ENCODE measurements at places on chromosomes 2 and 18. TPM values are rescaled to one million over a fixed set of nuclear protein-coding genes. Genes with fewer than 3 reads are reported as not detected.

IL1RL2 gene
- 0.25 TPM for total RNA-seq

GRCh38 chr18:80171054-80171872, 62.2 kb downstream of the ADNP2 start:
- peak; percentile 52 for DNase-seq

DNA sequence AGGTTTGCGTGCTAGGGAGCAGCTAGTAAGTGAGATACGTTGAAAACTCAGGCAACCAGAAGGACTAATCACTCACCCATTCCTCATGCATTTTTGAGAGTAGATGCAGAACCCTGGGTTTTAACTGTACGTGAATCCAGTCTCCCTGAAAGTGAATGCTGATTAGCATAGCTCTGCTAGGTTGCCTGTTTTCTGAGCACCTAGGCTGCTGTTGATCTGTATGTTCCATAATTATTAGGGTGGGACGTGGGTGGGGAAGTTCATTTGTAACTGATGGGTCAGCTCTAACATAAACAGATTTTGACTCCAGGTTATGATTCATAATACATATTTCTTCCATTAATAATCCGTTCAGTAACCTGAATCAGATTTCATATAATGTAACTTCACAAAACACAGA, 379.0 kb upstream of the FANCL start:
- no peak for DNase-seq

- no peak for DNase-seq
Observed at GRCh38 chr2:162212366-162212765, 30.9 kb downstream of the FAP start.

CCDC85A gene
- total RNA-seq: not detected

PCARE gene
- not detected for total RNA-seq

DNA sequence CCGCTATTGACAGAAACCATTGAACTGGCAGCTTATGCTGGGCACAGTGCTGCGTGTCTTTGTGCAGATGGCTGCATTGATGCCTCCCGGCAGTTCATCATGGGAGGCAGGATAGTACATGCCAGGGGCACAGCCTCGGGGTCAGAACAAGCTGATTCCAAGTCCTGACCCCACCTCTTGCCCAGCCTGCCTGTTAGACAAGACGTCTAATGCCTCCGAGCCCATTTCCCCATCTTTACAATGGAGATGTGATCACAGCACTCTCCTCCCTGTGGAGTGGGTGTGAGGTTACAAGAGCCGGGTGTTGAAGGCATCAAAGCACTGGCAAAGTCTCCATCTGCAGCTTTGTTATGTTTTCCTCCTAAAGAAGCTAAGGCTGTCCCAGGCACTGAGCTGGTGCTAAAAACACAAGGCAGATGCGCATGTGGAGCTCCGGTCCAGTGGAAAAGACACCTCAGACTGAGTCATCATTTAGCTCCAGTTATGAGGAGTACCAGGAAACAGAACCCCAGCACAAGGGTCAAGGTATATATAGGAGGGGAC, 125.7 kb upstream of the EPAS1 start:
- no peak for DNase-seq

DNA sequence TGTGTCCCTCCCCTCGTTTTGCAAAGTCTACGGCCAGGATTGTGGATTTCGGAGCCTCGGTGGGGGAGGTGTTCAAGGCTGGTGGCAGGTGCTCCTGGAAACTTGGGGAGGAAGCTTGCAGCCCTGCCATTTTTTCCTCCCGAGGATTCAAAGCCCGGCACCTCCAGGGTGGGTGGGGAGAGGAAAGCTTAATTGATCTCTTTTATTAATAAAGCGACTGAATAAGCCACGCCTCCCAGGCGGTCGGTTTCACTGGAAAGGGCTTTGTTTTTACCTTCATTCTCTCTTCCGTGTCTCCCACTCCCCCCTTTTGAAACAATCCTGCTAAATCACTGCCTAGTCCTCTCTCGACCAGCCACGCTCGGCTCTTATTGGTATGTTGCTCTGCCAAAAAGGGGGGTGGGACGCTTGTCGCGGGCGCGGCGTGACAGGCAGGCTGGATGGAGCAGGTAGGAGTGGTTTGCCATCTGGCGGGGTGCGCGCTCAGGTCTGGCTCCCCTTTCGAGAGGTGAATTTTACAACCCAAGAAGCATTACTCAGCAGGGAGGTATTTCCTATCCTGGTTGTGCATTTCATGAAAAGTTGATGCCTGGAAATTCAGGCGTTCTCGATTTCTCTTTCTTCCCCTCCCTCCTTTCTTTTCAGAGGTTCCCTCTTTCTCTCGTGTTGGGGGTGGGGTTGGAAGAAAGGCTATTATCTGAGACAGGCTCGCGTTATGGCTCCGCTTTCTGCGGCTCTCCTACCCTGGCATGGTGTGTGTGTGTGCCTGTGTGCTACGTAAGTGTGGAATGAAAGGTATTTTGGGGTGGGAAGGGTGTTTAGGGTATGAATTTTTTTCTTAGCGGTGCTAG, 1.4 kb downstream of the NEDD4L start:
- peak; percentile 48 for DNase-seq

ABCB11 gene
- not detected for total RNA-seq

GRCh38 chr2:172437419-172438341, 10.3 kb downstream of the ITGA6 start:
- DNase-seq: peak; percentile 71

- DNase-seq: no peak
Observed at GRCh38 chr2:19355931-19356544, 2.4 kb downstream of the OSR1 start.

TRIM54 gene
- 0.33 TPM for total RNA-seq

DNA sequence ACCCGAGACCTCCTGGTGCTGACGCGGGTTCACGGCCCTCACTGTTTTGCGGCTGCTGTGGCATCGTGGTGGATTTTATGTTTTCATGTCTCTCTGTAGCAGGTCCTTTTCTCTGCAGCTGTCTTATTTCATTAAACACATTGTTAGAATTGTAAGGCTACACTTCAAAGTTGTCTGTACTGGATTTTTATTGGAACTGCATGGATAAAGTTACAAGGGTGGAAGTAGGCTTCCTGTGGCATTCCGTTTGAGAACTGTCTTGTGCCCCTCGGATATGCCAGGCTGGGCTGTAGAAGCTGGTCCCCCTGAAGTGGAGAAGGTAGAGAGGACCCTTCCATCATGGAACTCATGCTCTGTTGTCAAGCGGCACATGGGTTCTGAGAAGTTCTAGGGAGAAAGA, 127.3 kb downstream of the SNTG2 start:
- no peak for DNase-seq

CTDSP1 gene
- total RNA-seq: 67.8 TPM

GRCh38 chr2:235850771-235851551, 317.2 kb downstream of the GBX2 start:
- no peak for DNase-seq

GRCh38 chr2:45937990-45938389, 286.5 kb downstream of the PRKCE start:
- DNase-seq: no peak

ECEL1 gene
- total RNA-seq: 0.12 TPM

GRCh38 chr2:168528469-168528868, 72.4 kb downstream of the CERS6 start:
- DNase-seq: no peak

- DNase-seq: no peak
Observed at GRCh38 chr2:135647836-135648579, 93.6 kb upstream of the UBXN4 start.

- no peak for DNase-seq
Observed at GRCh38 chr2:215354771-215355695, 43.2 kb downstream of the ATIC start.

DNA sequence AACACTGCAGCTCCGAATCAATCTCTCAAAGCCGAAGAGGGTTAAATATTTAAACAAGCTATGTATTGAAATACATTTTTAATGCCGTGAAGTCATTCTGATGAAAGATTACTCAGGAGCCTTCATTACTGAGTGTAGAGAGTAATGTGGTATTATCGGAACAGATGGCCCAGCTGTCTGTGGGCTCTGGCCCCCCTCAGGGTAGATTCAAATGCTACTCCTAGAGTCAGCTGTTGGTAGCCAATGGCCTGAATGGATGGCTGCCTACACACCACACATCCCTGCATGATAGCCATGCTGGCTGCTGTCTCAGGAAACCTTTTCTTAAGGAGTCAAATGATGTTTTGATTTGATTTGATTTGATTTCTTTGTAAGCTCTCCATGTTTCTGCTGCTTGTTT, 732.3 kb upstream of the CELF4 start:
- DNase-seq: no peak

DNA sequence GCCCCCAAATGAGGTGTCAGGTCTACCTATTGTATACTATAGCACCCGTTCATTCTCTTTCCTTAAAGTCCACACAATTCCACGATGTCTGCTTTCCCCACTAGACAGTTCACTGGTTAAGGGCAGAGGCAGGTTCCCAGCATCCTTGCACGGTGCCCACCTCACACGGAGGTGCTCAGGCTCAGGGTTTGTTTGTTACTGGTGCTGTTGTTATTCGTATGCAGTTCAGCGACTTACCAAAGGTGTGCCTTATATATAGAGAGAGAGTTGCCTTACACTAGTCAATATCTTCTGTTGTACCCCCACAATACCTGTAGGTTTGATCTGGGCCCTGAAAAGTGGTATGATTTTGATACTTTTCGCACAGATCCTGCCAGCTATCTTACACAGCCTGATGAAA, 30.6 kb downstream of the SLC3A1 start:
- DNase-seq: no peak

DNA sequence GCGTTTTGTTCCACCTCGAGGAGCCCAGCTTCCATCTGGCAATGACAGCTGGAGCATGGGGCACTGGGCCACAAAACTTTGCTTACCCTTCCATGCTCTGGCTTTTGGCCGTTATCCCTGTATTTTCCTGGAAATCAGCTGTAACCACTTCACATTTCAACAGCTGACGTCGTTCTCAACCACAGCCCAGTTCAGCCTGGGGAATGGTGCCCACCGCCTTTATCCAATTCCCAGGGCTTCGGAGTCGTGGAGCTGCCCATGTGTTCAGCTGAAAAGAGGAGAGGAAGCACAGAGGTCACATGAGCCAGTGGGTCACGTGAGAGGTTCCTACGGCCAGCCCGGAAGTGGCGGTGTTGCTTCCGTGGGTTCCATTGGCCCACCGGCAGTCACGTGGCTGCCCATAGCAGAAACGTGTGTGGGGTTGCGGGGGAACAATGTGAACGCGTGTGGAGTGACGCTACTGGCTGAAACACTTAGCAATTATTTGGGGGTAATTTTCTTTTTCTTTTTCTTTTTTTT, 16.7 kb upstream of the EDAR start:
- no peak for DNase-seq

EVX2 gene
- not detected for total RNA-seq

GRCh38 chr2:85250045-85250444, 77.7 kb downstream of the TGOLN2 start:
- DNase-seq: no peak

- DNase-seq: no peak
Observed at GRCh38 chr2:162113776-162114168, 38.3 kb downstream of the GCG start.

DNA sequence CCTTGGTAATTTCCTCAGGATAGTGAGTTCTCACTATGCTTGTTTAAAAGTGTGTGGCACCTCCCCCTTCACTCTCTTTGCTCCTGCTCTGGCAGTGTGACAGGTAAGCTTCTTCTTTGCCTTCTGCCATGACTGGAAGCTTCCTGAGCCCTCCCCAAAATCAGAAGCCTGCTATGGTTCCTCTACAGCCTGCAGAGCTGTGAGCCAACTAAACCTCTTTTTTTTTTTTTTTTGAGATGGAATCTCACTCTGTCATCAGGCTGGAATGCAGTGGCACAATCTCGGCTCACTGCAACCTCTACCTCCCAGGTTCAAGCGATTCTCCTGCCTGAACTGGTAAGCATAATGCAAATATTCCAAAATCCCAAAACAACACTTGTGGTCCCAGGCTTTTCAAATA, 80.0 kb downstream of the SOWAHC start:
- no peak for DNase-seq

COLEC11 gene
- 0.86 TPM for total RNA-seq

- DNase-seq: no peak
Observed at GRCh38 chr18:57744211-57744694, 58.9 kb downstream of the ATP8B1 start.

ALPG gene
- not detected for total RNA-seq

ABCG8 gene
- not detected for total RNA-seq

- no peak for DNase-seq
Observed at GRCh38 chr2:207141386-207141785, 24.4 kb downstream of the KLF7 start.

DNA sequence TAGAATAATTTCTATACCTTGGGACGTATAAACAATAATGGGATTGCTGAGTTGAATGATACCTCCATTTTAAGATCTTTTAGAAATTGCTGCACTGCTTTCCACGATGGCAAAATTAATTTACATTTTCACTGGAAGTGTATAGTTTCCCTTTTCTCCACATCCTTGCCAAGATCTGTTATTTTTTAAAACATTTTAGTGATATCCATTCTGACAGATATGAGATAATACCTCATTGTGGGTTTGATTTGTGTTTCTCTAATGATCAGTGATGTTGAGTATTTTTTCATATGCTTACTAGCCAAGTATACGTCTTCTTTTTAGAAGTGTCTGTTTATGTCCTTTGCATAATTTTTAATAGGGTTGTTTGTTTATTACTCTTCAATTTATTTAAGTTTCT, 908.5 kb upstream of the CNTNAP5 start:
- no peak for DNase-seq

DNA sequence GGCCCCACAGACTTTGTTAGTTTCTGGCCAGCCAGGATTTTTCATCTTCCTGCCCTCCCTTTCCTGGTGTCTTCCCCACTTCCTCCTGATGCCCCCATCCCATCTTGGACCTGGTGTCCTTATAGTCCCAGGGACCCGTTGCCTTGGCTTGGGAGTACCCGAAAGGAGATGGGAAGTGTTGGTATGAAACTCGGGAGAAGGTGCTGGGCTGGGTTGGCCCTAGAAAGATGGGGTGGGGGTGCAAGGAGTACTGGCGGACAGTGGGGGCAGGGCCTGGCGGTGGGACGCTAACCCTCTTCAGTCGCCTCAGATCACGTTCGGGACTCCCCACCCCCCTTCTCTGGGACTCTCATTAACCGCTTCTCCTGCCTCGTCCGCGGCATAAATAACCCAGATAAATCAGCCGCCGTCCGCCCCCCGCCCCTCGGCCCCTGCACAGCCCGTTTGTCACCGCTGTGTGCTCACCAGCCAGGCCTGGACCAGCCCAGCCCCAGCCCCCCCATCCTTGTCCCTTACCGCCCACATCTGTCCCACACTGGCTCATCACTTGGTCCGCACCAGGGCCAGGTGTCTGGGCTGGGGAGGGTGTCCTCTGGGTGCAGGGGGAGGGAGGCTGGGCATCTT, 3.7 kb upstream of the ASIC4 start:
- no peak for DNase-seq

- no peak for DNase-seq
Observed at GRCh38 chr2:144511937-144512336, 8.0 kb downstream of the ZEB2 start.

GPBAR1 gene
- total RNA-seq: 0.24 TPM

- no peak for DNase-seq
Observed at GRCh38 chr2:162545254-162545653, 201.3 kb downstream of the GCA start.

- DNase-seq: no peak
Observed at GRCh38 chr18:39721712-39722111, 2156.1 kb upstream of the CELF4 start.

- DNase-seq: no peak
Observed at GRCh38 chr2:99169534-99169933, 11.3 kb downstream of the MITD1 start.

- DNase-seq: no peak
Observed at GRCh38 chr2:119753930-119754321, 5.8 kb upstream of the PTPN4 start.

GRCh38 chr2:16325016-16325975, 340.3 kb downstream of the CYRIA start:
- no peak for DNase-seq

PLA2R1 gene
- not detected for total RNA-seq

- no peak for DNase-seq
Observed at GRCh38 chr18:48875942-48876511, 74.7 kb downstream of the SMAD7 start.

WDCP gene
- 22.2 TPM for total RNA-seq

All from activated naive CD8-positive, alpha-beta T cell treated with anti-CD3 and anti-CD28 coated beads for 36 hours (primary cell).